ENCODE measurements at places on chromosomes 6 and 20. TPM values are rescaled to one million over a fixed set of nuclear protein-coding genes. Genes with fewer than 3 reads are reported as not detected.

GRCh38 chr6:46491201-46491627 is at the start of gene RCAN2:
RCAN2 (minus strand) TSS chr6:46491449.
- peak; percentile 1 for DNase-seq

Gene FUCA2
- 26.3 TPM for polyA plus RNA-seq

Gene RAB32
- not detected for polyA plus RNA-seq

Gene PLEKHG1
- polyA plus RNA-seq: 2.1 TPM

DNA sequence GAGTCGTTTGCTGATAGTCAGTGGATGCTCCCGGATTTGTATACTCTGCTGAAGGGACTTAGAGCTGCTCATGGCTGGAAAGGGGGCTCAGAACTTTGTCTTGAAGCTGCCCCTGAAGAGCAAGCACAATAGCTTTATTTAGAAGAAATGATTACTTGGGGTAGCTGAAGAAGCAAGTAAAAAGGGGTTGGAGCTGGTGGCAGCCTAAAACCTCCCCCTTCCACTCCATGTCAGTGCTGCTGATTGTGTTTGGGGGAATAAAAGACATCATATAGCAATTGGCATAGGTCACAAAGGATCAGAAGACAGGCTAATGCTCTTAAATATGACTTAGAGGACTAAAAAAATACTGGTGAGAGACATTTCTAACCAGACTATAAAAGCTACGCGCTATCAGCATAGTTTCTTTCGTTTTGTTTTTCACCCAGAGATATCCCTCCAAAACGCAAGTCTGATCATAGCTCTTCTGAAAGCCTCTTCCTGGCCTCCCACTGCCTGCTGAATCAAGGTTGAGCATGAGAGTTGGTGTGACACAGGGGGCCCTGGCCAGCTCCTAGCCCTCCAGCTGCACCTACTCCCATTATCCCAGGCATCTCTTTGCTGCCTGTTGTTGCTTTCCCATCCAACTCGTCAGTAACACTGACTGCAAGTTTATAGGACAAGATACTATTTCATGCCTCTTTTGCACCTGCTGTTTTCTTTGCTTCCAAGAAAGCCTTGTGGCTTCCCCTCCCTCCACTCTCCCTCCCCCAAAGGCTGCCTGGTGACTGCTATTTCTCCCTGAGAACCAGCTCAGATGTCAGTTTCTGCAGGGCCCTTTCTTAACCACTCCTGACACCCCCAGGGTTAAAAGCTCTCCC is 33.9 kb upstream of the SGK1 start:
- peak; percentile 29 for DNase-seq

DNA sequence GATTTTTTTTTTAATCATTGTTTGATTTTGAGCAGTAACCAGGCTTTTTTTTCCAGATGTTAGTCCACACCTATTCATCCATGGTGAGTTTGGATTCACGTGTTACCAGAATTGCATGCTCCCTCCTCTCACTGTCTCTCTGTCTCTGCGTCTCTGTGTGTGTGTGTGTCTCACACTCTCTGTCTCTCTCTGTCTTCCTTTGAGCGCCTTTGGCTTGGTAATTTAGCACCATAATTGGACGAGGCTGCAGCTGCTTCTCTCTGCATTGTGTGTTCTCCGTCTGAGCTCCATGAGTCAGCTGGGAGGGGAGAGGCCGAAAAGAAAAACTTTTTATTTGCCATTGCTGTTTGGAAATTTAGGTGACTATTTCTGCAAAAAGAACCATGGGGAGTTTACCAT is 3.4 kb downstream of the TFAP2B start:
- DNase-seq: no peak

DNA sequence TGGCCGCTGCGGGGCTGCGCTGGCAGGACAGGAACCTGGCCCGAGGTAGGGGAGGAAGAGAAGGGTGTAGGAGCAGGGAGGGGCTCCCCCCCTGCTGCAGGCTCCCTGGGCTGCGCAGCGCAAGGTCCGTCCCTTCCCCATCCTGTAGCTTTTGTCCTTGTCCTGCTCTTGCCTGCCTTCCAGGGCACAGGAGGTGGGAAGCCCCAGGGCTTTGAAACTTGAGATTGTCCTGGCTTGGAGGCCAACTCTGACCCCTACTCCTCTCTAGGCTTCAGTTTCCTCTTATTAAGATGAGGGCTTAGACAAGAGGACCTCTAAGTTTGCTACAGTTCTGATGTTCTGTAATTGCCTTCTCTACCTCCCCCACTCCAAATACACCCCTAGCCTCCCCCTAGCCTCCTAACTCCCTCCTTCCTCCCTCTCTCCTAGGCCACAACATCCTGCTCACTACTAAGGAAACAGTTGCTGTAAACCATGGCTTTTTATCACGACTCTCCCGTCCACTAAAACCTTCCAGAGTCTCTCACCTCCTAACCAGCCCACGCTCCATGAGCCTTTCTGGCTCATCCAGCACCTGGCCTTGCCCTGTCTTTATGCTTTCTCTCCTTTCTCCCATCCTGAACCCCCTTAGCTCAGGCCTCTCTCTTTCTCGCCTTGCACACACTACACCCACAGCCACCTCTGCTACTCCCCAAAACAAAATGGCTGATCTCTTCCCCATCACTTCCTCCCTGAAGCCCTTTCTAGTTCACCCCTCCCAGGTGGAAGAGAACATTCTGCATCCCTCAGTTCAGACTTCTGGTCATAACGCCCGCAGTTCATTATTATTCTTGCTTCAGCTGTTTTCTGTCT is 10.2 kb downstream of the UNC5CL start:
- DNase-seq: no peak

- DNase-seq: no peak
Measured at GRCh38 chr6:11761744-11762620, 16.6 kb downstream of the ADTRP start.

- no peak for DNase-seq
Measured at GRCh38 chr6:158313989-158314388, 1.7 kb downstream of the TULP4 start.

DNA sequence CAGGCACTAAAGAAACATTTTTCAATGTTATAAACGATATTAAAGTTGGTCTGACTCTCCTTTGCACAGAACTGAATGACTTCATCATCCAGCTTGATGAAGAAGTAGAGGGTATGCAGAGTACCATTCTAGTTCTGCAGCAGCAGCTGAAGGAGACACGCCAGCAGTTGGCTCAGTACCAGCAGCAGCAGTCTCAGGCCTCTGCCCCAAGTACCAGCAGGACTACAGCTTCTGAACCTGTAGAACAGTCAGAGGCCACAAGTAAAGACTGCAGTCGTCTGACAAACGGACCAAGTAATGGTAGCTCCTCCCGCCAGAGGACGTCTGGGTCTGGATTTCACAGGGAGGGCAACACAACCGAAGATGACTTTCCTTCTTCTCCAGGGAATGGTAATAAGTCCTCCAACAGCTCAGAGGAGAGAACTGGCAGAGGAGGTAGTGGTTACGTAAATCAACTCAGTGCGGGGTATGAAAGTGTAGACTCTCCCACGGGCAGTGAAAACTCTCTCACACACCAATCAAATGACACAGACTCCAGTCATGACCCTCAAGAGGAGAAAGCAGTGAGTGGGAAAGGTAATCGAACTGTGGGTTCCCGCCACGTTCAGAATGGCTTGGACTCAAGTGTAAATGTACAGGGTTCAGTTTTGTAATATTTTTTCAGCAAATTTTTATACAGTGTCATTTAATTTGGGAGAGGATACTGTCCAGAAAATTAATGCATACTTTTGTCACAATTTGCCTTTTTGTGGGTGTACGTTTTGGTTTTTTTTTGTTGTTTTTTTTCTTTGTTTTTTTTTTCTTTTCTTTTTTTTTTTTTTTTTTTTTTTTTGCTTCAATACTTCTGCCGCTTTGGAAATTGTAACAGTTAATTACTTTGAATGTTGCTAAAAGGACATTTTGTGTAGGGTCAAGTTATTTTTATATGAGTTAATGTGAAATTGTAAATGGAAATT is 6.6 kb upstream of the ACAT2 start:
- DNase-seq: no peak

- no peak for DNase-seq
Measured at GRCh38 chr20:50256577-50256976, 65.9 kb downstream of the CEBPB start.

Gene COMMD7
- polyA plus RNA-seq: 105 TPM

GRCh38 chr6:149209871-149210775 is 107.4 kb upstream of the TAB2 start:
- DNase-seq: no peak

DNA sequence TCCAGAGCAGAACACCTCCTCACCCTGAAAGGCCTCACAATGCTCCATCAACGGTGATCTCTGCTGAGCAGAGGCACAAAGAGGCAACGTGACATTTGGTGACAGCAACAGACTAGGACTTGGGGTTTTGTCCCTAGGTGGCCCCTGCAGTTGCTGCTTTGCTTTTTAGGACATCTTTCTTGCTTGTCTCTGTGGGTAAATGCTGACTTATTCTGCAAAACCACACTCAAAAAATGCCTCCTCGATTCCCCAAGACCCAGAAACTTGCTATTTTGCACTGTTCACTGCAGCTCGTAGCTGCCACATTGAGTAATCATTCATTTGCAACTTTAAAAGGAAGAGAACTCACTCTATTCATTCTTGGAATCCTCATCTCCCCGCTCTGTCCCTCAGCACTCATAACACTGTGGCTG is 209.9 kb downstream of the LY86 start:
- DNase-seq: no peak

- no peak for DNase-seq
Measured at GRCh38 chr6:169168302-169168630, 85.4 kb downstream of the THBS2 start.
